Smooth muscle cell of the pulmonary artery (primary cell): ENCODE measurements at places on chromosomes 11 and 22. TPM values are rescaled to one million over a fixed set of nuclear protein-coding genes. Genes with fewer than 3 reads are reported as not detected.

Gene OR2AG1
- total RNA-seq: not detected in 2 replicates

Gene PYGM
- total RNA-seq: 6.0 and 8.8 TPM in 2 replicates

Gene DEFB131B
- total RNA-seq: not detected in 2 replicates

Gene SAAL1
- 7.1 and 11.1 TPM in 2 replicates for total RNA-seq

Gene TIMP3
- 195 and 249 TPM in 2 replicates for total RNA-seq

Gene BAIAP2L2
- total RNA-seq: 0.39 and 0.69 TPM in 2 replicates

Gene SLC25A18
- total RNA-seq: not detected in 2 replicates

Gene NLRP10
- 3.5 and 6.7 TPM in 2 replicates for total RNA-seq

Gene SCGB1C1
- total RNA-seq: not detected in 2 replicates

Gene GRIA4
- total RNA-seq: 0.33 TPM in 1 of 2 replicates, not detected in the other

Gene DCDC1
- 0.07 and 0.26 TPM in 2 replicates for total RNA-seq

Gene TEX12
- total RNA-seq: 0.20 TPM in 1 of 2 replicates, not detected in the other

Gene FSHB
- not detected in 2 replicates for total RNA-seq

Gene MCAM
- total RNA-seq: 46.1 and 72.5 TPM in 2 replicates

Gene NPAS4
- not detected in 2 replicates for total RNA-seq

Gene MMP12
- total RNA-seq: 0.07 and 0.17 TPM in 2 replicates

Gene DRICH1
- 0.17 and 0.26 TPM in 2 replicates for total RNA-seq

Gene KCNE3
- 2.6 and 3.5 TPM in 2 replicates for total RNA-seq

Gene MMP13
- not detected in 2 replicates for total RNA-seq

Gene OR52E8
- 0.13 TPM in 1 of 2 replicates, not detected in the other for total RNA-seq

Gene GDPD4
- total RNA-seq: not detected in 2 replicates

Gene NRGN
- 0.17 and 0.20 TPM in 2 replicates for total RNA-seq

Gene OR52B2
- not detected in 2 replicates for total RNA-seq

Gene EHF
- 0.20 and 0.33 TPM in 2 replicates for total RNA-seq

Gene RNF214
- total RNA-seq: 10.7 and 11.9 TPM in 2 replicates

Gene NXPE1
- total RNA-seq: not detected in 2 replicates

Gene OLFML1
- 3.4 and 51.0 TPM in 2 replicates for total RNA-seq

Gene THY1
- total RNA-seq: 89.7 and 92.0 TPM in 2 replicates

Gene FOLR1
- total RNA-seq: not detected in 2 replicates

Gene ALX4
- 0.13 TPM in 1 of 2 replicates, not detected in the other for total RNA-seq

Gene MYEOV
- 1.2 TPM in 2 replicates for total RNA-seq

Gene SSTR3
- total RNA-seq: not detected in 2 replicates

Gene UPK3A
- not detected in 2 replicates for total RNA-seq

Gene ARRB1
- 5.9 and 14.5 TPM in 2 replicates for total RNA-seq

Gene LRRN4CL
- 3.3 and 4.9 TPM in 2 replicates for total RNA-seq

Gene USH1C
- not detected in 2 replicates for total RNA-seq

Gene TMEM86A
- 0.30 and 0.33 TPM in 2 replicates for total RNA-seq

Gene COMT
- total RNA-seq: 359 and 409 TPM in 2 replicates

Gene DNAL4
- 17.3 and 20.3 TPM in 2 replicates for total RNA-seq

Gene BBOX1
- total RNA-seq: not detected in 2 replicates

Gene ACCS
- 8.5 and 10.1 TPM in 2 replicates for total RNA-seq

Gene KREMEN1
- total RNA-seq: 1.6 and 6.5 TPM in 2 replicates

Gene TLCD5
- total RNA-seq: 8.6 and 11.6 TPM in 2 replicates

Gene DDI1
- total RNA-seq: not detected in 2 replicates

Gene SNX32
- total RNA-seq: 1.3 and 4.0 TPM in 2 replicates

Gene MFRP
- not detected in 2 replicates for total RNA-seq

Gene EML3
- total RNA-seq: 23.8 and 38.6 TPM in 2 replicates

Gene MS4A7
- not detected in 2 replicates for total RNA-seq

Gene MFNG
- 0.07 and 0.30 TPM in 2 replicates for total RNA-seq

Gene RASGRP2
- 0.26 and 0.50 TPM in 2 replicates for total RNA-seq

Gene HEPN1
- not detected in 2 replicates for total RNA-seq

Gene DDIAS
- total RNA-seq: 1.7 and 2.2 TPM in 2 replicates

Gene CD3D
- total RNA-seq: not detected in 2 replicates

Gene OR51E1
- 0.03 TPM in 1 of 2 replicates, not detected in the other for total RNA-seq
